ENCODE measurements at places on chromosomes 6 and 20. TPM values are rescaled to one million over a fixed set of nuclear protein-coding genes. Genes with fewer than 3 reads are reported as not detected.

GRCh38 chr6:35400901-35401311 is 51.2 kb upstream of the FANCE start:
- no peak for DNase-seq

DNA sequence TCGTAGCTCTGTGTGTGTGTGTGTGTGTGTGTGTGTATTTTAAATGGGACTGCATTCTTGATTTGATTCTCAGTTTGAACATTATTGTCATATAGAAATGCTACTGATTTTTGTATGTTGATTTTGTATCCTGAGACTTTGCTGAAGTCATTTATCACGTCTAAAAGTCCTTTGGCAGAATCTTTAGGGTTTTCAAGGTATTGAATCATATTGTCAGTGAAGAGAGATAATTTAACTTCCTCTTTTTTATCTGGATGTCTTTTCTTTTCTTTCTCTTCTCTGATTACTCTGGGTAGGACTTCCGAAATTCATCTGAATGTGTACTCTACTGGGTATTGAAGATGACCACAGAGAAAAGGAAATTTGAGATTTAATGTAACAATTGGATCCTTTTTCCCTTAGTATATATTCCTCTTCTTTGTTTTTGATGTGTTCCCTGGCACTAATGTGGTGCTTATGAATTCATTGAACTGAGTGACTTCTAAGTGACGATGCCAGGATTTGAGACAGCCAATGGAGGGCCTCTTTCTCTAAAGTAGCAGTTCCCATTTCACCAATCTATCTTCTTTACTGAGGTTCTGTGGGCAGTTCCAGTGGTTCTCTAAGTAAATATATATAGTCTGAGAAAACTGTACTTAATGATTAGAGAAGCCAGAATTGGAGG is 47.6 kb downstream of the TNFAIP3 start:
- DNase-seq = no peak

DNA sequence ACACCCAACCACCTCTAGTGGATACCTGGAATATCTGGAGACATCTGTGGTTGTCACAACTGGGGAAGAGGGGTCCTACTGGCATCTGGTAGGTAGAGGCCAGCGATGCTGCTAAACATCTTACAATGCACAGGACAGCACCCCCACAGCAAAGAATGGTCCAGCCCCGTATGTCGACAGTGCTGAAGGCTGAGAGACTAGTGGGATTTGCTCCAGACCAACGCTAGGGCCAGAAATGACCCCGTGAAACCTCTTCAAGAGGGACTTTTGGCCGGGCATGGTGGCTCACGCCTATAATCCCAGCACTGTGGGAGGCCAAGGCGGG is 7.2 kb downstream of the PREX1 start:
- DNase-seq = no peak

DNA sequence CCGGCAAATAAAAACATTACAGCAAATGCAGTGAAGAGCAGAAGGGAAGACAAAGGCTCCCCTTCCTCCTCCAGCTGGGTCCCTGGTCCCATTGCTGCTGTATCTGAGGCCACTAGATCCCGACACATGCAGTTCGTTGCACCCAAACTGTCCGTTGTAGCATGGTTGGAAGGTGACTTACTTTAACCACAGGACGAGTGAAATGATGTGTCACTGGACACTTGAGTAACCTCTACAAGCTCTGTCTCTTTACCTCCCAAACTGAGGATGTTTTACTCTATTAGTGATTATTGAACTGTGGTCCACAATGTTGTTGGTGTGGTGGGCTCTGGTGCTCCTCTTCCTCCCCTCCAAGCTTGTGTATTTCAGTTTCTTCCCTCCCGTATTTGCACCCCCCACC is 46.2 kb upstream of the ARMH2 start:
- no peak for DNase-seq

DNA sequence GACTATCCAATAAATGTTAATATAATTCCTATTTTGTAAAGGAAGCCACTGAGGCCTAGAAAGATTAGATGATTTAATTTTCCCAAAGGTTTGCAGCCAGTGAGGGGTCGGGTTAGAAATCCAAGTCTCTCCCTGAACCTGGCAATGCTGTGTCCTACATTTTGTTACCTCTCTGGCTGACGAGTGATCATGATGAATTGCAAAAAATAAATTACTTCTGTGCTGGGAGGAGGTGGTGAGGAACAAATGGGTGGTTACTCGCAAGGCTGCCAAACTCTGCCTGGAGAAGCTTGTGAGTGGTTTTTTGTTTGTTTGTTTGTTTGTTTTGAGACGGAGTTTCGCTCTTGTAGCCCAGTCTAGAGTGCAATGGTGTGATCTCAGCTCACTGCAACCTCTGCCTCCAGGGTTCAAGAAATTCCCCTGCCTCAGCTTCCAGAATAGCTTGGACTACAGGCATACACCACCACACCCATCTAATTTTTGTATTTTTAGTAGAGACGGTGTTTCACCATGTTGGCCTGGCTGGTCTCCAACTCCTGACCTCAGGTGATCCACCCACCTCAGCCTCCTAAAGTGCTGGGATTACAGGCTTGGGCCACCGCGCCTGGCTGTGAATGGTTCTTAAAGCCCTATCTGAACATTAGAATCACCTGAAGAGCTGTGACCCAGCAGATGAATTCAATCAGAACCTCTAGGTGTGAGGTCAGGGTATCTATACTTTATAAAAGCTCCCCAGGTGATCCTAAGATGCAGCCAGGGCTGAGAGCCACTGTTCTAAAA is 20.2 kb upstream of the TBC1D7 start:
- no peak for DNase-seq

- DNase-seq = no peak
These were observed 59.7 kb downstream of the PKIB start for GRCh38 chr6:122669868-122670267.

- peak; percentile 33 for DNase-seq
These were observed 2.1 kb downstream of the PTPRT start for GRCh38 chr20:43187476-43188233.

GRCh38 chr6:40912158-40912946 is 126.7 kb downstream of the UNC5CL start:
- DNase-seq = peak; percentile 43

DNA sequence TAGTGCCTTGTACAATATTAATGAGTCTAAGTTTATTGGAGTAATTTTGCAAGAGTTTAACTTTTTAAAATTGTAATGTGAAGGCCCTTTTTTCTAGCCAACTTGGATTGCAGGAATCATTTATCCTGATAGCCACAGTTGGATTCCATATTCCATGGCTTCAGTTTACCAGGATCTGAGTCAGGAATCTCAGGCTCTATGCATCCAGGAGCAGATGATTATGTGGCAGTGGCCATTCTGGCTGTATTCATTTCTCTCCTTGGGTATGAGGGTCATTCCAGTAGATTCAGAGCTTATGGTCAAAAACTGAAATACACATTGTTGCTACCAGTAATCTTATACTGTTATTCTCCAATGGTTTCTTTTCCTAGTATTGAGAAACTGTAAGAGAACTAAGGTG is 2.9 kb downstream of the AIG1 start:
- no peak for DNase-seq

- no peak for DNase-seq
These were observed 166.0 kb downstream of the VEGFA start for GRCh38 chr6:43935921-43936439.

DNA sequence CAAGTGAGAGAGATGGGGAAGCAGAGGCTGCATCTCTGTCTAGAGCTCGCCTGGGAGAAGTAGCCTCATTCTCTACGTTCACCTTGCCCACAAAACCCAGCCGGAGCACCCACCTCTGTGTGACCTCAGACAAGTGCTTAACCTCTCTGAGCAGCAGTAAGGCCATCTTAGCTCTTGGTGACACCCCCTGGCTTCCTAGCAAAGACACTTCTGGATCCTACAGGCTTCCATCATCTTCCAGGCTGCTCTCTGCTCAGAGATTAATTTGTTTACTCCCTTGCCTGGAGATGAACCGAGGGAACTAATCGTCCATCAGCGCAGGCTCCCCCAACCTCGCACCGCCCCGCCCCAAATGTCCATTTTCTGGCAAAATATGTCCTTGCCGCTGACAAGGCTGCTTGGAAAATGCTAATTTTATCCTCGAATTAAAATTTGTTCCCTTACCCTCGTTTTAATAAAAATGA is 24.0 kb upstream of the CTNNBL1 start:
- no peak for DNase-seq

GRCh38 chr6:44561832-44562665 is 174.5 kb downstream of the CDC5L start:
- no peak for DNase-seq

GRCh38 chr6:33430991-33431879 is 11.4 kb downstream of the SYNGAP1 start:
- DNase-seq = peak; percentile 82

- no peak for DNase-seq
These were observed 72.6 kb downstream of the POPDC3 start for GRCh38 chr6:105107207-105107606.

GRCh38 chr20:46174469-46175126 is 56.5 kb downstream of the CD40 start:
- DNase-seq = peak; percentile 59

- DNase-seq = no peak
These were observed 69.1 kb downstream of the SLC35F1 start for GRCh38 chr6:117976030-117976651.

GRCh38 chr6:44285552-44286284 is 15.5 kb downstream of the TMEM151B start:
- no peak for DNase-seq

DNA sequence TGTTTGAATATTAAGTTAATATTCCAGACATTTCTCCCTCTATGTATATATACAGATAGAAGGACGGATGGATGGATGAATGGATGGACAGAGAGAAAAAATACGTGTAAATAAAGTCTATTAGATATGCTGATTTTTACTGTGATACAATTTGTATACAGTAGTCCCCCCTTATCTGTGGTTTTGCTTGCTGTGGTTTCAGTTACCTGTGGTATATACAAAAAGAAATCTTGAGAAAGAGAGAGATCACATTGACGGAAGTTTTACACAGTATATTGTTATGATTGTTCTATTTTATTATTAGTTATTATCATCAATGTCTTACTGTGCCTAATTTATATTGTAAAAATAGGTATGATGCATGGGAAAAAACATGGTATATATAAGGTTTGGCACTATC is 290.2 kb downstream of the UTRN start:
- DNase-seq = no peak

DNA sequence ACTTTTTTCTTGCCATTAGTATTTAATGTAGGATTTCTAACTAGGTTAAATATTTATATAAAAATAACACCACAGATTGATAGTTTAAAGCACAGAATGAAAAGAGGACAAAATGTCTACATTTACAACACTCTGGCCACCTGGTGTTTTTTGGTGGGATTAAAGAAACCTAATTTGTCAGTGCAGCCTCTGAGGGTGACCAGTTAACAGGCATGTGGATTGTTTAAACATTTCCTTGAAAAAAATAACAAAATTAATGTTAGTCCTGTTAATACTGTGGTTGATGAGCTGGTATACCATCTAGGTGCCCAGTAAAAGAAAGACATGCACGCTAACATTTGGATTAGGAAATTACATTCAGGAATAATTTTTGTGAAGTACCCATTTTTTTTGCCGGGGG is 8.8 kb downstream of the SLC9A8 start:
- no peak for DNase-seq

- no peak for DNase-seq
These were observed 185.9 kb upstream of the SULF2 start for GRCh38 chr20:47971058-47971791.

DNA sequence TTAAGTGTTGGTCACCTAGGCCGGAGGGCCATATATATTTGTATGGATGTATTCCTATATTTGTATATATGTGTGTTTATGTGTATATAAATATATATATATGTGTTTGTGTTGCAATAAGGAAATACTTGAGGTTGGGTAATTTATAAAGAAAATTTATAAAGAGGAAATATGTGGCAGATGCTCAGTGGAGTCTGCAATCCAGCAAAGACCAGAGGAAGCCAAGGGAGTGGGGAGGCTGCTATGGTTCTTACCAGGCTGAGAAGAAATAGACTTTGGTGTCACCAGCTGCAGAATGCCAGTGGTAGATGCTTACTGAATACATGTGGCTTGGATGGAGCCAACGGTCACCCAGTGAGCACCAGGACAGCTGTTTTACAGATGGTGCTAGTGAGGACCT is 97.4 kb upstream of the ELOVL5 start:
- no peak for DNase-seq

DNA sequence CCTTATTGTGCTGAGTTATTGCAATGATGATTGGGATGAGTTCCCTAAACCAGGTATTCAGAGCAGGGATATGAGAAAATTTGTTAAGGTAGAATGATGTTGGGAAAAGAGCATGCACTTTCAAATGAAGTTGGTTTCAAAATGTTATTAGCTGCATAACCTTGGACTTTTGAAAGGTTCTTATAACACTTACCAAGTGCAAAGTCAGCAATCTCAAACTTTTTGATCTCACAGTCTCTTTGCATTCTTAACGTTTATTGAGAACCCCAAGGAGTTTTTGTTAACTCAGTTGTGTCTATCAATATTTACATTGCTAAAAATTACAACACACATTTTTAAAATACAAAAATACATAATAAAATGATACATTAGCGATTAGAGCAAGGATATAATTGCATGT is 802.4 kb downstream of the PHF3 start:
- no peak for DNase-seq

- no peak for DNase-seq
These were observed 545.8 kb downstream of the MMUT start for GRCh38 chr6:48917233-48917632.

DNA sequence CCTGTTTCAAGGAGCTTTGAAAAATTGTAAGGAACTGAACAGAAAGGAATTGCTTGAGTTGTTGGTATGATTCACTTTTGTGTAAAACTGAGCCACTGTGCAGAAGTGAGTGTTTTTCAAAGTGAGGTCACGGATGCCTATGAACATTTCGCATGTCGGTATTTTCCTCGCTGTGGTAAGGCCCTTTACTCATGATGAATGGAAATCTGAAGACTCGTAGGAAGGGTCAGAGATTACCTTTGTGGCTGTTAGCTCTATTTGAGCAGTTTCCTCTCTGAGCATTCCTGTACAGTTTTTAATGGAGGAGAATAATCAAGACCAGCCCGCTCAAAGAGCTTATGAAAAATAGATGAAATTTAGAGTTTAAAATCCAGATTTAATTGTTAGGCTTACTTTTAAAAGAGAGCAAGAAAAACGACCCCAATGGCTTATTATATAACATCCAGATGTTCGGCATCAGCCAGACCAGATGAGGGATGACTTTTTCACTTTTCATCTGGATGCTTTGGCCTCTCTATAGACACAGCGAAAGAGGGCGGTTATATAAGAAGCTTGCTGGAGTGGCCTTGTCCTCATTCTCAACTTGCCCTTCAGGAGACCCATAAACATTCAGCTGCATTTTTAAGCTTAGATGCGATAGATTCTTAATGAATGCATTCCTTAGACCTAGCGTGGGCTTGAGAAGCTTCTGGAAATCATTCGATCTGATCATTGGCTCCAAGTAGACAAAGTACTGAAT is 99.5 kb downstream of the CD83 start:
- DNase-seq = no peak

- no peak for DNase-seq
These were observed 10.2 kb upstream of the MICAL1 start for GRCh38 chr6:109465772-109466171.

Gene SLC4A11
- 1.8 TPM for total RNA-seq

Gene FHL5
- 15.4 TPM for total RNA-seq

Gene ENPP3
- total RNA-seq = 1.4 TPM

Gene SCAND1
- 52.3 TPM for total RNA-seq

Gene MUC22
- not detected for total RNA-seq

Gene PRKN
- total RNA-seq = 9.2 TPM

Gene FAM217A
- total RNA-seq = not detected

Gene RIPOR3
- 11.3 TPM for total RNA-seq

Gene PHACTR1
- 4.9 TPM for total RNA-seq

Gene HLA-DQB2
- 3.1 TPM for total RNA-seq

Gene NOTCH4
- 7.4 TPM for total RNA-seq

Gene BPIFB4
- total RNA-seq = not detected

Gene MPIG6B
- 0.69 TPM for total RNA-seq

Gene TMEM217
- 1.3 TPM for total RNA-seq

Gene LAMA2
- total RNA-seq = 193 TPM
